Stimulated activated CD4-positive, alpha-beta T cell treated with anti-CD3 and anti-CD28 coated beads, Interleukin-2, amount 100 ng/mL, for 24 hours (primary cell): ENCODE measurements at places on chromosomes 11 and 22.
A peak's percentile ranks its signal among the peaks of the same experiment; 100 is the strongest.

DNA sequence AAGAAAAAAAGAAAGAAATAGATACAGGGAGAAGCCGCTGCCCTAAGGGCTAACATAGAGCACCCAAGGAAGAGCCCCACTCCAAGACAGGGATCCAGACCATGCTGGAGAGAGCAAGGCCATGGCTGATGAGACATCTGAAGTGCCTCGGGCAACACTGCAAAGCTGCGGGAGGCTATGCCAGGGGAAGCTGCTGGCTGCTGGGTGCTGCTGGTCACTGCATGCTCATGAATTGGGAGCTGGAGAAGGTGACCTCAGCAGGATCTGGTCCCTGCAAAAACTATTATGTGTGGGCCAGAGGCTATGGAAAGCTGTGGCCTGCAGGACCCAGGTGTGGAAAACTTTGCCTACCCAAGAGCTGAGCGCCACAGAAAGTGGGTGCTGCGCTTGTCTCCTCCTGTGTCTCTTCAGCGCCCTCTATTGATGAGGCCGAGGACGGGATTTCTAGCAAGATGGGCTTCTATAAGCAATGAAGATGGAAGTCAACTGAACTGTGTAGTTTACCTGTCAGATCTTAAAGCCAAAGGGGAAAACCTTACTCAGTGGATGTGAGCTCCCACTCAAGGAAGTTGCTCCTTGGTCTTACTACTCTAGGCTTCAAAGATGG, 17.3 kb upstream of the SLC29A2 start:
- peak; percentile 74 for DNase-seq

GRCh38 chr11:45005106-45005505, 54.4 kb upstream of the TP53I11 start:
- no peak for DNase-seq

DNA sequence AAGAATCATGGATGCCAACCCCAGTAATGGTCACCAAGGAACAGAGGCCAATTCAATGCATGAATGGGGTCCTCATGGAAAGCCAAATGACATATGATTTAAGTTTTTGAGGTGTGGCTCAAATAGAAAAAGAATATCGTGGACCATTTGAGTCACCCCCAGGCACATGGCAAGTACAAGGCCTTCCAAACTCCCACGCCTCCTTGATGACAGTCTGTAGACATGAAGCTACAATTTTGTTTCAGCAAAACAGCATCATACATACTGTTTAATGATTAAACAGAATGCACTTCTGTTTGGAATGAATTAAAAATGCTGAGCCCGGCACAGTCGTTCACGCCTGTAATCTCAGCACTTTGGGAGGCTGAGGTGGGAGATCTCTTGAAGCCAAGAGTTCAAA, 7.4 kb downstream of the FADD start:
- no peak for DNase-seq

- DNase-seq = no peak
These were observed 33.2 kb downstream of the ADORA2A start for GRCh38 chr22:24460418-24461089.

DNA sequence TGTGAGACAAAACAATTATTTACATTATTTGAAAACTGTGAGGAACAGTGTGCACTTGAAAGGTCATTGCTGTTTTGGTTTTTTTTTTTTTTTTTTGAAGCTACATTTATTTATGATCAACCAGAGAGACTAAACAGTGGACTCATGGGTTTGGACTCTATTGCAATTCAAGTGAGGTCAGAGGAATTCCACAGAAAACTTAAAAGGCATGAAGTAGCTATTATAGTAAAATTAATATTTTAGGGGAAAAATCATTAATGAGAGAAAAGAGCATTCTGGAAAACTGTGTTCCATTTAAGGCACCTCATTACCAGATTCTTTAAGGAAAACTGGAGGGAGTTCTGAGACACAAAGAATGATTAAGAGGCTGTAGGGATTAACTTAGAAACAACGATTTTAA, 102.8 kb downstream of the WNT11 start:
- no peak for DNase-seq

DNA sequence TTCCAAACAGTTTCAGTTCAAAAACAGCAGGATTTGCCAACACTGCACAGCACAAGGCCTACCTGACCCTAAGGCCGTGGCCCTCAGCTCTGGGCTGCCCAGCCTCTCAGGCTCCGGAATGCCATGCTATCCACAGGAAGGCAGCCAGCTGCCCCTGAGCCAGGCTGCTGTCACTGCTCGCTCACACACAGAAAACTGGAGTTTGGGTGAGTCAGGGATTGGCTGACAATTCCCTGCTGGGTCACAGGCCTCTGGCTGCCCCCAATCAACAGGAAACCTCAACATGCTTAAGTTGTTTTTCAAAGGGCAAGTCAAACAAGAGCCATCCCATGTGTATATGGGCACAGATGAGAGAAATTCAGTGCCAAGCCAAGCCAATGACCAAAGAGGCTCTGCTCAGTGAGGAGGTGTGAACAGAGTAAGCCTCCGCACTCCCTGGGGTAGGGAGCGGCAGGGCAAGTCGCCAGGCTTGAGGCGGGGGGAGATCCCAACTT, 50.2 kb downstream of the RPL27A start:
- no peak for DNase-seq

GRCh38 chr11:120837696-120838095, 186.2 kb upstream of the TBCEL start:
- no peak for DNase-seq

GRCh38 chr22:43186272-43187170, at the start of gene TTLL12:
TTLL12 (minus strand) TSS chr22:43187134; CDS start chr22:43187069, 65 bp downstream.
- DNase-seq = peak; percentile 62

GRCh38 chr11:99781074-99781473, 760.3 kb downstream of the CNTN5 start:
- DNase-seq = no peak

GRCh38 chr11:14054116-14055107, 91.9 kb downstream of the SPON1 start:
- DNase-seq = no peak

GRCh38 chr11:26971961-26972360, 22.0 kb upstream of the FIBIN start:
- DNase-seq = no peak

DNA sequence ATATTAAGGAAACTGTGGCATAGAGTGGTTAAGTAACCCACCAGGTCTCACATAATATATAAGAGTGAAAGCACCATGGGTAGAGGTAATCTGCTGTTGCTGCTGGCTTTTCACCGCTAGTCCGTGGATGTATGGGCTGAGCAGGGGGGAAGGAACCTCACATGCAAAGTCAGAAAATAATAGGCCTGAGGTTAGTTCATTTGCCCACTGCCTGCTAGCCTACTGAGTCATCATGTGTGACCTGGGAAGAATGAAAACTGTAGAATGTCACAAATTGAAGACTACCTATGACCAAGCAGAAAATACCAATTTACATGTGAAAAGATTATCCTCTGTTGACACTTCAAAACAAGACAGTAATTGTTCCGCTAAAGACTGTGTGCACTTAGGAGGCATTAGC, 560.1 kb upstream of the FAT3 start:
- DNase-seq = no peak

DNA sequence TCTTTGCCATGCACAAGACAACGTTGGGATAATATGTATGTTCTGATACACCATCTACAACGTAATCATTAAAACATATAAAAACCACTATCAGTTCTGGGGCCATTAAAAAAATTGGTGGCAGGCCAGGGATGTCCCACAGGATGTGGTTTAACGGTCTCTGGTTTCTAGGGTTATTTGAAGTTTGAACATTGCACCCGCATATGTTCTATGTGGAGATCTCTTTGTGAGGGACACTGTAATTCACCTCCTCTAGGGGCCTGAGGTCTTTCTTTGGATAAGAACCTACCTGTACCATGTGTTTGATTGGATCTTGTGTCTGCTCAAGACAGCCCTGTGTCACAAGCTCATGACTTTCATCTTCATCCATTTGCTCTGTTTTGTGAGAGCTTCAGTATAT, 73.2 kb downstream of the GGTLC2 start:
- no peak for DNase-seq

DNA sequence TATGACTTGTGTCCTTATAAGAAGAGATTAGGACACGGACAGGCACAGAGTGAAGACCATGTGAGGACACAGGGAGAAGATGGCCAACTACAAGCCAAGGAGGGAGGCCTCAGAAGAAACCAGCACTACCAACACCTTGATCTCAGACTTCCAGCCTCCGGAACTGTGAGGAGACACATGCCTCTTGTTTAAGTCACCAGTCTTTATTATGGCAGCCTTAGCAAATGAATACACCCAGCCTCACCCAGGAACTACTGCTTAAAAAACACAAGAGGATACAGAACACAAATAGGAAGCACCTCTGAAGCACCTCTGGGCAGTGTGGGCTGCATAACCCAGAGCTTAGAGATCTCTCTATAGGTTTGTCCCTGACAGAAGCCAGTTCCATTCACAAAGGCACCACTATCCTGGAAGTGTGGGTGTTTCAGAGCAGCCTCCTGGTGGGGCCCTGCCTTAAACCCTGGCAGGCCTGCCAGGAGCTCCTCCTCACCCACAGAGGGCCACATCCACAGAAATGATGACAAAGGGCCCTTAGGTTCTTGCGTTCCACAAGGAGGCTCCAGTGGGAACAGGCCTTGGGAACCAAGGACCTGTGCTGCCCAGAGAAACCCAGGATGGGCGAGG, 58.8 kb downstream of the CHRDL2 start:
- DNase-seq = no peak

GRCh38 chr11:68904248-68904847, 657 bp downstream of the IGHMBP2 start:
- DNase-seq = peak; percentile 37

DNA sequence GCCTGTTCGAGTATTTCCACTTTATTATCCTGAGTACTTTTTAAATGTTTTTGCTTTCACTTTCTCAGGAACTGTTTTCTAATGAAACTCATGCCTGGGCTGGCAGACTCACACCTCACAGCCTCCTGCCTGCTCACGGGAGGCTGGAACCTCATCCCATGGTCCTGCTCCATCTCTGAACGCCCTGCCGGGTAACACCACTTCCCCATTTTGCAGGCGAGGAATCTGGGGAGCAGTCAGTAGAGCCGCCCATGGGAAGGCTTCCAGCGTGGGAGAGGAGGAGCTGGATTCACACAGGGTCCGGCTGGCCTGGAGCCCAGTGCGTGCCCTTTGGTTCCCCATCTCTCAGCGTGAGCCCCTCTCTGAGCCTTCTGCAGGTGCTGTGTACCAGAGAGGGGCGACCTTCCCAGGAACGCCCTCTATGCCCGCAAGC, 53.6 kb downstream of the SCUBE1 start:
- no peak for DNase-seq

GRCh38 chr11:65883786-65884715, 4.2 kb downstream of the FIBP start:
- DNase-seq = no peak

GRCh38 chr11:94774345-94774744, 6.2 kb downstream of the AMOTL1 start:
- DNase-seq = no peak

GRCh38 chr11:10291801-10292638, 2.0 kb downstream of the SBF2 start:
- DNase-seq = no peak

DNA sequence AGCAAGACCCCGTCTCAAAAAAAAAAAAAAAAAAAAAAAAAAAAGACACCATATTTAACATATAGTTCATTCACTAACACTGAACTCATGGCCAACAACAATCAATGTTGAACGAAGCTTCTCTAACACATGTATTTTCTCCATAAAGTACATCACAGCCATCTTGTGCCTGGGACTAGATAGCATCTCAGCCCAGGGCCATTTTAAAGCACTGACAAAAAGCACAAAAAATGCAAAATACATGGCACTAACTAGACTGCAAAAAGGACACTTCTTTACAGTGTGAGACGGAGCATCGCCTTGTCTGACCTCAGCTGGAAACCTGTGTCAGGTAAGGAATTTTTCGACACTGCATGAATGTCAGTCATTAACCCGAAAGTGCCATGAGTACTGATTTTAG, 23.3 kb downstream of the KIAA0930 start:
- no peak for DNase-seq

DNA sequence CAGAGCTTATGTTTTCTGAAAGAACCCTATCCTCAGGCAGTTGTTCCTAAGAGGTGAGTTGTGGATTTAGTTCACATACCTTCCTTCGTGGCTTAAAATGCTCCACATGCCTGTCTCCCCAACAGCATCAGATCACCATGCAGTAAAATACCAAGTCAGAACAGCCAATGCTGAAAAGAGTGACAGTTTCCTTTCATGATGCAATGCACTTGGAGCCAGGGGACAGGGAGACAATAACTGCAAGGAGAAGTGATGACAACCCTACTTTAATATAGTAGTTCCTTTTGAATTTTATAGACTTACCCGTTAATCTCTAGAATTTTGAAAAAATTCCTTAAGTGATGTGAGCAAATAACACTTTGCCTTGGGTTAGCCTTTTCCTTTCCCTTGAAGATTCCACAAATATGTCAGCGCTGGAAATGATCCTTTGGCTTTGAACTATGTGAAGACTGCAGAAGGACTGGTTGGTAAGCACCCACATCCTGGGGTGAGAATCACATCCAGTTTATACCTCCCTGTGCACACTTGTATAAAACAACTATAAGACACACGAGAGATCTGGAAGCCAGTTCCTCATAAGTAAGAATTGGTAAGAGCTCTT, 71.2 kb downstream of the PIWIL4 start:
- no peak for DNase-seq

DNA sequence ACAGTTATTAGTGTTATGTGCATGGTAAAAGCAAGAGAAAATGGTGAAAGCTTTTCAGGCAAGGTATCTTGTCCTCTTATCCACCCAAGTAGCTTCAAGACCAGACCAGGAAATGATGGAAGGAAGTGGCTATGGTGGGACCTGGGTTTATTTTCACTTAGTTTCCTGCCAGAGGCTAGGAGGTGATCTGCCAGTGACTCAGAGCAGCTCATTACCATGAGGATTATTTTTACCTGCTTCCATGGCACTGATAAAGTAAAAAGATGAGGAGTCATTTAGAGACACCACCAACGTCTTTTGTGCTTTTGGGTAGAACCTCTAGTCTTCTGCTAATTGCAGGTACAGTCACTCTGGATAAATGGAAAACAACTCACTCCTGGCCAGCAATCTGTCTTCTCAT, 339.9 kb upstream of the KIRREL3 start:
- DNase-seq = no peak

DNA sequence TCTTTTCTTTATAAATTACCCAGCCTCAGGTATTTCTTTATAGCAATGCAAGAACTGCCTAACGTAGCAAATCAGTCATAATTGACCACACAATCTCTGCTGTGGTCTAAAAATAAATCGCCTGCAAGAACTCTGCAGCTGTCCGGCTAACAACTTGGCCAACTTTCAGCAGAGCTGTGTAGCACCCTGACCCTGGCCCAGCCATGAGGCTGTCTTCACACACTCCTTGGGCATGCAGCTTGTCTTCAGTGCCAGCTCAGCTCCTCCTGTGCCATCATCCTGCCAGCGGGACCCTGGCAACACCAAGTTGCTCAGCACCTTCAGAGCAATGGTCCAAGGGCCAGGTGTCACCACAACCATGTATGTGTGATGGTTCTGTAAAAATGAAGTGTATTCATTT, 355.6 kb downstream of the OPCML start:
- DNase-seq = no peak

- DNase-seq = no peak
These were observed 50.4 kb upstream of the PRSS23 start for GRCh38 chr11:86749821-86750401.

DNA sequence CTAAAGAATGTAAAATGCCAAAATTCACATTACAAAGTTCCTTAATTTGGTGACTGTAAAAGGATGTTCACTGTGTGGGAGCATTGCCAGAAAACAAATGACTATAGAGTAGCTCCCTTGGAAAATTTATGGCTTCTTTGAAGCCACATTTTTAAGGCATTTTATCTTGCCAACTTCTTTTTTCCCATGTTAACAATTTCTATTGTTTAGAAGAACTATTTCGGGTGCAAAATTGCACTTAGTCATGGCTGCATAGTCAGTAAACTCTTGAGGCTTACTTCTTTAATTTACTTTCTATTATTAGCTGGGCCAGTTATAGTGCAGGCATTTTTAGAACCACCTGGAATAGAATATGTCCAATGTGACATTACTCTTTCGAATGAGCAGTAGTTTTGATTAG, 515.3 kb downstream of the JRKL start:
- no peak for DNase-seq
